T-helper 17 cell (primary cell): ENCODE measurements at places on chromosomes 6 and 20. TPM values are rescaled to one million over a fixed set of nuclear protein-coding genes. Genes with fewer than 3 reads are reported as not detected.

Gene CST2
- not detected for total RNA-seq

Gene CRISP2
- total RNA-seq, result not detected

Gene PSMA7
- total RNA-seq, result 144 TPM

Gene OPN5
- total RNA-seq, result not detected

Gene SLC17A3
- 2.4 TPM for total RNA-seq

Gene GNAS-AS1
- total RNA-seq, result 0.72 TPM

Gene C6orf15
- total RNA-seq, result not detected

Gene TREML1
- 3.0 TPM for total RNA-seq

Gene SLC35D3
- 1.6 TPM for total RNA-seq

Gene GDAP1L1
- not detected for total RNA-seq

Gene MYL9
- total RNA-seq, result 125 TPM

- no peak for DNase-seq
Measured at GRCh38 chr20:61759286-61760065, 306.2 kb downstream of the TAF4 start.

DNA sequence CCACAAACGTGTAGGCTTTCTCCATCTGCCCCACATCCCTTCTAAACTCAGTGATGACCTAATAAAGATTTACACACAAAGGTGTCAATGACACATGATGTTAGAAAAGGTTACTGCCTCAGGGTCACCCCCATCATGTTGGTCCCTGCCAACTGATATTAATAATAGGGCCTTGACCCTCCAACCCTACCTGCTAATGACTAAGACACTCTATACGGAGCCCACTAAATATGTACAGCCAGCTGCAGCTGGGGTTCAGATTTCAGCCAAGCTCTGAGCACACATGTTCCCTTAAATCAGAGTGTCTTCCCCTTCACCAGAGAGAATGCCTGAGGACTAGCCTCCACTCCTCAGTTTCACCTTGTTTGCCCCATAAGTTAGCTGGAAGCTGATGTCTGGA is 67.4 kb upstream of the SNRPB2 start:
- DNase-seq, result no peak

GRCh38 chr6:19824058-19824807 is 12.9 kb upstream of the ID4 start:
- no peak for DNase-seq

DNA sequence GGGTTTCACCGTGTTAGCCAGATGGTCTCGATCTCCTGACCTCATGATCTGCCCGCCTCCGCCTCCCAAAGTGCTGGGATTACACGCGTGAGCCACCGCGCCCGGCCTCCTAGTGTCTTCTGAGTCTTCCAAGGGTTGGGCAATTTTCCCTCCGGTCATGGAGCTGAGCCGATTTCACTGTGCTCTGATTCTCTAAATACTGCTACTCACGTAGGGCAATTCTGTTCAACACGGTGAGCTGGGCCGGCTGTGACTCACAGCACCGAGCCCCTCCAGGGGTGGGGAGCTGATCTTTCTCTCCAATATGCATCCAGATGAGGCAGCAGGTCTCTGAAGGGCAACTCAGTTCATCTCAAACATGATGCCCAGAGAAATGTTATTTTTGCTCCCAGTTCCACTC is 71.6 kb upstream of the CD93 start:
- DNase-seq, result no peak

GRCh38 chr6:130107710-130108109 is 89.3 kb downstream of the L3MBTL3 start:
- no peak for DNase-seq

GRCh38 chr6:31899882-31900722 is 1.8 kb downstream of the ZBTB12 start:
- DNase-seq, result no peak

GRCh38 chr20:2775139-2775538 is 25.3 kb downstream of the CPXM1 start:
- DNase-seq, result no peak

DNA sequence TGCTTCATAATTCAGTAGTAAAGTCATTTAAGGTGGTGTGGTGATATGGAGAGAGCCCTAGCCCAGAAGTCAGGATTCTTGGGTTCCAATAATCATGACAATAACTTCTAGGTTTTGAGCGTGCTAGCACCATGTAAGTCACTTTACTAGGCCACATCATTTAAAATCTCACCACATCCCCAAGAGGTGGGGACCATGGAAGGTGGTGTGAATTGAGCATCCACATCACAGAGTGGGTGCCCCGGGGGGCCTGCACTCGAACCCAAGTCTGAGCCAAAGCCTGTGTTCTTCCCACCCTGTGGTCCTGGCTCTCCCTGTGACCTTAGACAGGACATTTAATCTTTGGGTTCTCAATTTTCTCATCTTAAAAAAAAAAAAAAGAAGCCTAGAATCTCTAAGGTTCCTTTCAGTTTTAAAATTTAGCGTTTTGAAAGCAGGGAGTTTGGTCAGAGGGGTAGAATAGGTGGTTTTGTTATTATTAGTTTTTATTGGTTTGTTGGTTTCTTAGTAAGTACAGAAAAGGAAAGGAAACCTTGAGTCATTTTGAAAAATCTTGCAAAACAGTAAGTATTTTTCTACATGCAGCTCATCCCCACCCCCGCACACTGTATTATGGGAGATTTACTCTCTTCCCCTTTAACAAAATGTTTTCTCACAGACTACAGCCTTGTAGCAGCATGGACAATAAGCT is 26.4 kb downstream of the ARMC2 start:
- no peak for DNase-seq

DNA sequence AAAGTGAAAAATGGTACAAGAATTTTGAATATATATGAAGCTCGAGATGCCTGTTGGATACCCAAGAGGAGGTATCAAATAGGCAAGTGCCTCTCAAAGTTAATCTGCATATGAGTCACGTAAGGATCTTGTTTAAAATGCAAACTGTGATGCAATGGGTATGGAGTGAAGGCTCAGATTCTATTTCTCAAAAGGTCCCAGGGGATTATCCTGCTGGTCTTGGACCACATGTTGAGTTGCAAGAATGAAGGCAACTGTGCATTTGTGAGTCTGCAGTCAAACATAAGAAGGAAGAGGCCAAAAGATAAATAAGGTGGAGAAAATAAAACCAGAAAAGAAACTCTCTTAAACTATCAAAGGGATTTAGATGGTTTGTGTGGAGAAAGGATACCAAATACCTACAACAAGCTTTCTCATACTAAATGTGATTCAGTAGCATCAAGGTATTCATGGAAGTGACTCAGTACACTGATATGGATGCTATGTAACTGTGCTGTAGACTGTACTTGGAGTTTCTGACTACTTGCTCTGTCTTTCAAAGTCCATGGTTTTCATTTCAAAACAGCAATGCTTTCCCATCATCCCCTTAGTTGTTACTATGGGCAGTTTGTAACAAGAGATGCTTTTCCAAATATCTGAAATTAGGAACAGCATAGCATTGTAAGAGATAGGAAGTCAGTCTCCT is 106.3 kb downstream of the GFRAL start:
- no peak for DNase-seq

- DNase-seq, result no peak
Measured at GRCh38 chr6:135118134-135118730, 62.9 kb upstream of the MYB start.

DNA sequence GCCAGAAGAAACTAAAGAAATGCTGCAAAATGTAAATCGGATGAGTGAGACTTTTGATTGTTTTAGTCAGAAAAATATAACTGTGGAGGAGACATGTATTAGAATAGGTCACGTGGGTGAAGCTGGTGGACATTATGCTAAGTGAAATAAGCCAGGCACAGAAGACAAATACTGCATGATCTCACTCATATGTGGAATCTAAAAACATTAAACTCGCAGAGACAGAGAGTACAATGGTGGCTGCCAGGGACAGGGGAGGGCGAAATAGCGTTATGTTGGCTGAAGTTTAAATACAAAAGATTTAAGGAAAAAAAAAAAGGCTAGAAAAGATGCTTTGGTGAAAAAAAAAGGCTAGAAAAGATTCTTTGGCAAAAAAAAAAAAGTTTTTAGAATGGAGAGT is 63.5 kb upstream of the HDDC2 start:
- no peak for DNase-seq

DNA sequence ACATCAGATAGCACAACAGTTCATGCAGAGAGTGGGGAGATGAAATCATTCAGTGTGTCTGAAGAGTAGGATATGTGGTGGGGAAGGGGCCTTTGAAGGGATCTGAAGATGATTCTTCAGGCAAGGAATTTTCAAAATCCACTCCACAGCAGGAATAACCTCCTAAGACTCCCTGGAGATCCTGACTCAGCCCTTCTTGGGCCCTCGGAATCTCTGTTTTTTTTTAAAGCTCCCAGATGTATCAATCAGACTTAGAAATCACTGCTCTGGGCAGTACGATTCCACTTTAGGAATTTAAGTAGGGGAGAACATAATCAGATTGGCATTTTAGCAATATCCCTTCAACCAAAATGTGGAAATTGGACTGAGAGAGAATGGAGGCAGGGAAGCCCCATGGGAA is 55.5 kb downstream of the RIOK1 start:
- DNase-seq, result no peak

DNA sequence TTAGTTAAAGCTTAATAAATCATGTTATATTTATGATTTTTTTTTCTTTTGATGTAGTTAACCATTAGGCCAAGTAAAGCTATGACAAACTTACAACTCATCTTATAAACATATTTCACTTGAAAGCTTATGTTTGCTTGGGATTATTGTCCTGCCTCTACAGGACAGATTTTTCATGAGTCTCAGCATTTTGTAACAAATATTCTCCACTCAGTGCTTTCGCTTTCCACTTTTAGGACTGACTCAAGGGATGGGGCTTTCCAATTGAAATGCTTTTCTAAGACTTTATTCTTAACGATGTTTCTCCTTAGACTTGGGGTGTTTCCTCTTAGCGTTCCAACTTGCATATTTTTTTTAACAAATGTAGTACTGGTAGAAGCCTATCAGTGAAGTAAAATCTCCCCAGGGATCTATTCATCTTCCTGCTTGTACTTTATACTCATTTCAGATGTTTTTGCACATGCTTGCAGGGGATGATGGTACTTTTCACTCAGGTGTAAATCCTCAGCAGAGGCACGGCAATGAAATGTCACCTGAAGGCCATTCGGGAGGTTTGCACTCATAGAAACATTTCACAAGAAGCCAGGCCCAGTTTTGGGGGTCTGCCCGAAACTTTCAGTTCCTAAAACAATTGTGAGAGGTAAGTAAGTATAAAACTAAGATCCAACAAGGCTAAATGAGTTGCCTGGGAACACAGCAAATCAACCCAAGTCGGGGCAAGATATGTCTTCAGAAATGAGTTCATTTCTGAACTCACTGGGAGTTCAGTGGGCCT is 298.1 kb upstream of the FOXQ1 start:
- no peak for DNase-seq

- no peak for DNase-seq
Measured at GRCh38 chr20:64040231-64041039, 4.5 kb downstream of the C20orf204 start.

- DNase-seq, result no peak
Measured at GRCh38 chr6:70172252-70172651, 130.6 kb downstream of the COL9A1 start.

GRCh38 chr6:127727260-127727953 is 150.4 kb downstream of the C6orf58 start:
- DNase-seq, result no peak

- peak; percentile 34 for DNase-seq
Measured at GRCh38 chr6:105994591-105995390, 91.3 kb upstream of the PRDM1 start.

DNA sequence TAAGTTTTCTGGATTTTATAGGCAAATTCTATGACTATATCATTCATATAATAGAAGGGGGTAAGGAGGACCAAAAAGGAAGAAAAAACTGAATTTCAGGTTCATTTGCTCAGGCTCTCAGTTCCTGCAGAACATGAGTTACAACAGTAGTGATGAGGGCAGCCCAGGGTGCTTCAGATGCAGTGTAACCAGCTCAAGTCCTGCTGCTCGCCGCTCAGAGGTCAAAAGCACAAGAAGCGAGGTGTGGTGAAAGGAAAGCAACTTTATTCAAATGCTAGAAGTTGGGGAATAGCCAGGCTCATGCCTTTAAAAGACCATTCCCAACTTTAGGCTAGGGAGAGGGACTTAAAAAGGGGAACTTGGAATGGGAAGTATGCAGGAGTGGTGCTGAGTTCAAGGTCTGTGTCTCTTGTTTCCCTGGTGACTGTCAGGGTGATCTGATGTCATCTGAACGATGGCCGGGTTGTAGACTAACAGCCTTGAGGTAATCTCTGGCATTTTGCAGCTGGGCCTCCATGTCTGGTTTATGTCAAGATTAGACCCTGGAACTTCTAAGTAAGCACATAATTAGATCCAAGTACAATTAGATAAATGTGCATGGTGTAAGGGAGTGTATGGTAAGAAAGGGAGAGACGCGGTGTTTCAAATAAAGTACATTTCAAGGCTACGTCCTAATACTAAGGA is 14.5 kb upstream of the SEC63 start:
- DNase-seq, result no peak

GRCh38 chr20:61603715-61604114 is 351.7 kb downstream of the CDH4 start:
- DNase-seq, result no peak

GRCh38 chr6:163702736-163703135 is 288.2 kb downstream of the QKI start:
- no peak for DNase-seq
